ENCODE measurements at places on chromosomes 11 and 22.

DNA sequence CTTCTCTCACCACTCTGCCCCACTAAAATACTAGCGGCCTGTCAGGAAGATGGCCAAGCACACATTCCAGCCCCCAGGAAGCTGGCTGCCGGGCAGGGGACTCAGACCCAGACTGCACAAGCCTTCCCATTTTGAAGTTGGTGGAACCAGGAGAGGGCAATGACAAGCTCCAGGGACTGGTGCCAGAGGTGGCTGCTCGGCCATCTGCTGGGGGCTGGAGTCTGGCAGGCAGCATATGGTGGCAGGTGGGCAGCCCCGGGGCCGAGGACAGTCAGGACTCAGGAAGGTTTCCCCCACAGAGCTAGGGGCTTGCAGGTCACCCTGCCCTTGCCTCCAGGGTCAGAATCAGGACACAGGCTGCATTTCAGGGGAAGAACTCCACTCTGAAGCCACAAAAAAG is 22.6 kb downstream of the KCNJ5 start:
- no peak for DNase-seq

DNA sequence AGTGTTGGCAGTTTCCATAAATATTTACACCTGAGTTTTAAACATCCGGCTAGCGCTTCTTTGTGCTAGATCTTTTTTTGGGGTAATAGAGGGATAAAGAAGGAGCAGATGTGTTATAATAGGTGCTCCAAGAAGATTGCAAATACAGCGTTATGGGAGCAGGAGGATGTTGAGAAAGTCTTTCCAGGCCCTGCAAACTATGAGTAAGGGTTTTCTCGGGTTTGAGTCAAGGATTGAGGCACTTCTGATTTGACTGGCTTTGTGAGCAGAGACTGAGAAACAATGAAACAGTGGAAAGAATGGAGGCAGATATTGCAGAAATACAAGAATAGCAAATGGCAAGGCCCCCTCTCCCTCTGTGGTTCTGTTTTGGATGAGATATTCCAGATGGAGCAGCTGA is 155.0 kb upstream of the TIMP3 start:
- no peak for DNase-seq

GRCh38 chr11:28514391-28514790 is 406.2 kb downstream of the METTL15 start:
- DNase-seq: no peak

GRCh38 chr22:18119409-18120110 is 9.0 kb downstream of the TUBA8 start:
- DNase-seq: no peak

GRCh38 chr11:61881397-61881796 is 9.9 kb downstream of the FADS3 start:
- no peak for DNase-seq

DNA sequence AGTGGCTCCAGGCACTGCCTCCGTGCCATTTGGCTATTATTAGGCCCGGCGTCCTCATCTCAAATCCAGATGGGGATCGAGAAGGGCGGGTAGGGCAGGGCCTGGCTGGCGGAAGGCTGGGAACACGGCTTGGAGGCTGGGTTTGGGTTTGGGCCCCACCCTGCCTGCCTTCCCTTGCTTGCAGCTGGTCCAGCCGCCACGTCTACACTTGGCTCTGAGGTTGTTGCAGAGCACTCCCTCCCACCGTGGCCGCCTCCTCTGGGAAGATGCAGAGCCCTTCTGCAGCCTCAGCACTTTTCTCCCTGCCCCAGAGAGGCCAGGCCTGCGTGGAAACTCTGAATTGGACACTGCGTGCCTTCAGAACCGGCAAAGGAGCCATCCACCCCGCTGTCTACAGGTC is 5.2 kb upstream of the SMTN start:
- no peak for DNase-seq

GRCh38 chr11:726278-727220 is 20.5 kb downstream of the EPS8L2 start:
- DNase-seq: no peak

GRCh38 chr11:1153951-1154493 is 3.7 kb upstream of the MUC5AC start:
- no peak for DNase-seq

DNA sequence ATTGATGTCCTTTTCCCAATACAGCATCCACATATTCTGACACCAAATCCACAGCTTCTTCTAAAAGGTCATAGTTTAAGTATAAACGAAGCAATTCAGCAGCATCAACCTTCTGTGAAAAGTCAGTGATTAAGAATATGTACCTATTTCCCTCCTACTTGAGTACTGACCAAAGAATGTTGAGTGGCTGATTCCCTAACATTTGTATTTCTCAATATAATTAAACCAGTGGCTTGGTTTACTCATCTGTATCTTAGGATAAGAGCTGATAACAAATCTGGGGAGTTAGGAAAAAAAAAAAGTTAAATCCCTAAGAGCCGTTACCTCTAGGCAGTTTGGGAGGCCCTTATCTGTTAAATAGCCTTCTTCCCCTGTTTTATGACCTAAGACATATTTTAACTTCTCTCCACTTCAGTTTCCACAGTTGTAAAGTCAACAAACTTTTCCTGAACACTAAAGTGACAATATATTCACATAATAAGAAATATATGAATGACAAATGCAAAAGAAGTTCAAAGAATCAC is 16.0 kb upstream of the FNBP4 start:
- DNase-seq: no peak

DNA sequence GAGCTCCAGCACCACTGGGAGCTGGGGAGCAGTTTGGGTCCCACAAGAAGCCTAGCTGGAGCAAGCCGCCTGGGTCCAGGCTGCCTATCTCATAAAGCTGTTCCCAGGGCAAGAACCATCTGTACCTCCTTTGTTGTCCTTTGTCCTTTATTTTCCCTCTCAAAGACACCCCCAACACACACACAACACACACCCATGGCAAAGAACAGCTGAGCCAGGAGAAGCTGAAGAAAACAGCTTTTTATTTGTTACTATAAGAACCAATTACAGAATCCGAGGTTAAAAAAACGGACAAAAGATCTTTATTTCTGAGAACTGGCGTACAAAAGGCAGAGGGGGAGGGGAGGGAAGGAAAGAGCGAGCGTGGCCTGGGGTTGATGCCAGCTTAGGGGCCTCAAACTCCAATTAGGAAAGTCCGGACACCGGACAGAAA is 1.7 kb upstream of the TUT1 start:
- DNase-seq: no peak

GRCh38 chr11:83330303-83330702 is 44.1 kb upstream of the CCDC90B start:
- no peak for DNase-seq

DNA sequence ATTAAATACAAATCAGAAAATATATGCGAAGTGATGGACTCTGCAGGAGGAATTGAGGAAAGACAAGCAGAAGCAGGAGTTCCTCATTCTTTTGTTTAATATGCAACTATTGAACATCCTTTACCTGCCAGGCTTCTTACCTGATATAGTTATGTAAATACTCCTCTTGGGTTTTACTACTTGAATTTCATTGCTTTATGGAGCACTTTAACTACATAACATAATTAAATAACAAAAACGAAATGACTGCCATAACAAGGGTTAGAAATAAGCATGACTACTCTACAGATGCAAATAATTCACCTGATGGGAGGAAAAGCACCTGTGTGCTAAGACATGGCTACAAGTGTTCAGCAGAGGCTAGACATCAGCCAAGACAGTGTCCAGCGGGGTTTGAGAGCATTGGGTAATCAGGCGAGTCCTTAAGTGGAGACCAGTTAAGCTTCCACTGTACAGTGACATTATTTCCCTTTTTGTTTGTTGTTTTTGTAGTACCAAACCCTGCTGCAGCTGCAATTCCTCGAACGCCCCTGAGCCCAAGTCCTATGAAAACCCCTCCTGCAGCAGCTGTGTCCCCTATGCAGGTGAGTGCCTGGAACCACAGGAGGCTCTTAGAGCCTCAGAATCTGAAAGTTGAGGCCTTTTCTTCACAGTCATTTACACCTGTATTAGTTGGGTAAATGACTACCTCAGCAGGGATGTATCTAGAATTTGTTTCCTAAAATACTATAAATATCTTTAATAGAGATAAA is 67.4 kb downstream of the SPECC1L start:
- DNase-seq: no peak

- DNase-seq: no peak
Observed at GRCh38 chr11:12525466-12526055, 148.2 kb downstream of the PARVA start.

DNA sequence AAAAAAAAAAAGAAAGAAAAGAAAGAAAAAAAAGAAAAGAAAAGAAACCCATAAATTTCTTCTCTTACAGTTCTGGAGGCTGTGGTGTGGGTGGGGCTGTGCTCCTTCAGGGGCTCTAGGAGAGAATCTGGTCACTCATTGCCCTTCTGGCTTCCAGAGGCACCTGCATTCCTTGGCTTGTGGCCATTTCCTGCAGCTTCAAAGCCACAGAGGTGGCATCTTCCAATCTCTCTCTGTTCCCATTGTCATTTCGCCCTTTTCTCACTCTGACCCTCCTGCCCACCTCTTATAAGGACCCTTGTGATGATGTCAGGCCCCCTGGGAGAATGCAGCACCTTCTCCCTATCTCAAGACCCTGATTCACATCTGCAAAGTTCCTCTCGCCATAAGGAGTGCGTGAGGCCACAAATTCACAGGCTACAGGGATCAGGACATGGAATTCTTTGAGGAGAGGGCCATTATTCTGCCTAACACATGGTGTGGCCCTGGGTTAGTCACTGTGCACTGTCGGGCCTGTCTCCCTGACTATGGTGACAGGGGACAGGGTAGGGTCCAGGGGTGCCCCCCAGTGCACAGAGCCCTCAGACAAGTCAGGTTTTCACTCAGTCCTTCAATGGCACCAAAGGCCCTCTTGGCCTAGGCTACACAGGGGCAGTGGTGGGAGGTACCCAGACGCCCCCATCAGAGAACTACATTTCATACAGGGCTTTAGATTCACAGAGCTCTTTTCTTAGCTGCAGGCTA is 38.6 kb upstream of the PRR5 start:
- no peak for DNase-seq

- no peak for DNase-seq
Observed at GRCh38 chr11:61529537-61530225, 21.1 kb downstream of the LRRC10B start.

DNA sequence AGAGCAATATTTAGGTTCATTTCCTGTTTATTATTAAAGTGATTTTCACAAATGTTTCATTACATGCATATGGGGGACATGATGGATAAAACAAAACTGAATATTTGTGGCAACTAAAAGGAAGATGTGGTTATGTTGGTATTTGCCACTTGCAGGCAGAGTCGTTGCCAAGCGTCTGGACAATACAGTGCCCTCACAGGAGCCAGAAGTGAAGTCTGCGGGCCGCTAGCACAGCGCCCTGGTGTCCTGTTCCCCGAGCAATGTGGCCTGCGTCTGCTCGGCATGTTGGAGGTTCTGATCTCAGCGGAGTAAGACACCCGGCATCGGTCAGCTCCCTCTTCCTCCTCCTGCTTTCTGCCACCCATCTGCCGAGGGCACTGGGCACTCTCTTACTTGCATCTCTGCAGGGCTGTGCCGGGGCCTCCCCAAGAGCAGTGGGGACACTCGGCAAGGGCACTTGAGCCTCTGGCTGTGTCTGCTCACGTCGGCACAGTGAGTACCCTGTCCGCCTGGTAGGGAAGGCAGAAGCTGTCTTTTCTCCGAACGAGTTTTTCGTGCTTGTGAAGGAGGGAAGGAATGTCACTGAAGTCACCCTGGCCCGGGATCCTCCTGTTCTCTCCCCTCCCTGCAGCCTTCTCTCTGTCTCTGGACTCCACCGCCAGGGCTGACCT is 10.5 kb upstream of the TTLL12 start:
- no peak for DNase-seq

Data from occipital lobe (tissue), 3 donors.